CD8-positive, alpha-beta memory T cell (primary cell): ENCODE measurements at places on chromosomes 3 and 15.

GRCh38 chr15:96108405-96108804 is 222.1 kb upstream of the NR2F2 start:
- no peak for DNase-seq

DNA sequence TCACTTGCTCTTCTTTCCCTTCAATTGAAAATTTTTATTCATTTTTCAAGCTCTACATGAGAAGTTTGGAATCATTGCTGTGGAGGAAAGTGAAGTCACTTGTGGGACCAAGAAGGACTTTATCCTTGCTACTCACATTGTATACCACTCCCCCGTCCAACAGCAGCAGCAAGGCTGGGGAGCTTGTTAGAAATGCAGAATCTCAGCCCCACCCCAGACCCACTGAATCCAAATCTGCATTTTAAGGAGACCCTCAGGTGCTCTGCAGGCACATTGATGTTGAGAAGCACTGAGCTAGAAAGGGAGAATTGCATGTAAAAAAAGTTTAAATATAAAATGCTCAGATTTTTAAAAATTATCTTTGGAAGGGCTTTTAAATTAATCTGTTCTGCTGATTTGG is 202.3 kb upstream of the MRPL3 start:
- no peak for DNase-seq

- DNase-seq, result no peak
These were observed 140.2 kb upstream of the SPRED1 start for GRCh38 chr15:38112406-38112805.

DNA sequence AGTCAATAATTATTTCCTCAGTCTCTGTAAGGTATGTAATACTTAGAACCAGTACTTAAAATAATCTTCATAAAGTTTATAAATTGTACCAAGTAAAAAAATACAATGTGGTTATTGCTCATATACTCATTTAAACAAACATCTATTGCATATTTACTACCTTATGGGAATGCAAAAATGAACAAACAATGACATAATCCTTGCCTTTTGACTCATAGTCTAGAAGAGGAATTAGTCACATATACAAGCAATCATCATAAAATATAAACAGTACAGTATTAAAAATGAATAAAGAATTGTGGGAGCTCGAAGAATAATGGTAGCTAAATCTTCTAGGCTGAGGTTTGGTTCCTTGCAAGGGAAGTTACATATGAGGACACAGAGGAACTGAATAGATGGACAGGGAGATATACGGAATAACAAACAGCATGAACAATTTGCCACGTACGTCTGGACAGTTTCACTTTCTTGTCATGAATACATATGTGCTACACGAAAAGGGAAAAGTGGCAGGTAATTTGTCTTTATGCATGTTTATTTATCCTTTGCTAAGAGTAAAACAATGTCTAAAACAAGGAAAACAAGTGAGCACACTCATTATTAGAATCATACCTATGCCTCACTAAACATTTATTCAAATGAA is 17.2 kb downstream of the IMPG2 start:
- no peak for DNase-seq

DNA sequence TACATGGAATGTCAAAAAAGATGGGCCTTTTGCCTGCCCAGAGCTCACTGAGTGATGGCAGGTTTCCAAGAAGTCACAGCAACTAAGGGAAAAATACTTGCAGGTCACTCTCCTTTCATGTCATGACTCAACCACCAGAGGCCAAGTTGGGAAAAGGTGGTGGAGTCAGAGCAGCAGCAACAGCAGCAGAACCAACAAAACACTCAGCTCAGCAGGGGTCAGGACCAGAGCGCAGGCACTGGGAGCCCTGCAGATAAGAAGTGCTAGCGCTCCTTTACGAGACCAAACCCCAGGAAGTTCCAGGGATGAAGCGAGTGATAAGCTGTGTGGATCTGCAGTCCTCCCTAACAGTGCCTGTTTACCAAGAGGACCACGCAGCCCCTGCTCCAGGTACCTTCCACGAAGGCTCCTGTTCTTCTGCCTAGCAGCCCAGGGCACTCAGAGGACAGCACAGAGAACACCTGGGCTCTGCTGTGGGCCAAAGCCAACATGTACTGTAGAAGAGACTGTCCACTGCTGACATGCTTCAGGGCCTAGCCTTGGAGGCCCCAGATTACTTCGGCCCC is 26.0 kb downstream of the POC1A start:
- no peak for DNase-seq

DNA sequence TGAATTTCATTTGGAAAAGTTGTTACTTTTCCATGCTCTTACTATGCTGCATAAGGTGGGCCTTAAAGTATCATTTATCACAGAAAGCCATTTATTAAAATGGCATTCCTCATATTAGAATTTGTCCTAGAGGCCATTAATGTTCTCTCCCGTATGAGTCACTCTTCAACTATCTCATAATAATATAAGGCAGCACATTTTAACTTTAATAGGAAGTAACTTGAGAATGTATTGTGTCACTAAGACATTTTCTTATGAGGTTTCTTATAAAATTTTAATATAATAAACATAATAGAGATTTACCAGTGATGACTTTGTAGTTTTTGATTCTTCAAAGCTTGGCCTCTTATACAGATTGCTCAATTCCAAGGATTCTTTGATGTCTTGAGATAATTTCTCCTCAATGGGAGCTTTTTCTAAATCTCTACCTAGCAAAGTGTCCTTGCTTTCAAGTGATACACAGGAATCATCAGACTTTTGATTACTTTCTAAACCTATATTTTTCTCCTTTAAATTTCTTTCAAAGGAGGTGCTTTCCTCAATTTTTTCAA is 74.7 kb downstream of the ZBBX start:
- DNase-seq, result no peak

GRCh38 chr15:66707310-66708082 is 5.5 kb downstream of the SMAD6 start:
- DNase-seq, result no peak

DNA sequence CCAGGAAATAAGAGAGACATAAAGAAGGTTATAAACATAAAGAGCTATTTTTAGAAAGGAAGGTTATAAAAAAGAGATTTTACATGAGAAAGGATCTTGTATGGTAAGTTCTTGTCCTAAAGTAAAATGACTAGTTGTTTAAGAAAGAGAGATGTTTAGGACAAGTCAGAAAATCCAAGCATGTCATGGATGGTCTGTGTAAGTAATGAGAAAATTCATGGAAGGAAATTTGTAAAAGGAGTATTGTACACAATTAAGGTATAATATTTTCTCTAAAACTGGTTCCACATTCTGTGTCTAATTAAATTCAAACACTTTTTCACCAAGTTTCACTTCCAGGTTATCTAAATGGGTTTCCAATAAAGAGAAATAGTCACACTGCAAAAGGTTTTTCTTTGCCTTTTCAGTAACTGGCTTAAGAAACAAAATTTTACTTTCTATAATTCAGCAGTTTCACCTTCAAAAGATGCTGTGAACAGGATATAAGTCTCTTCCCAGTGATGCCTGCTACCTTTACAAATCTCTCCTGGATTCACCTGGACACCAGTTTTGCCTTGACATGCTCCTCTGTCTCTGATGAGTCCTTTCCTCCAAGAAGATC is 455.7 kb downstream of the ZIC1 start:
- no peak for DNase-seq

- no peak for DNase-seq
These were observed 902.1 kb upstream of the SEMA6D start for GRCh38 chr15:46815240-46815639.

DNA sequence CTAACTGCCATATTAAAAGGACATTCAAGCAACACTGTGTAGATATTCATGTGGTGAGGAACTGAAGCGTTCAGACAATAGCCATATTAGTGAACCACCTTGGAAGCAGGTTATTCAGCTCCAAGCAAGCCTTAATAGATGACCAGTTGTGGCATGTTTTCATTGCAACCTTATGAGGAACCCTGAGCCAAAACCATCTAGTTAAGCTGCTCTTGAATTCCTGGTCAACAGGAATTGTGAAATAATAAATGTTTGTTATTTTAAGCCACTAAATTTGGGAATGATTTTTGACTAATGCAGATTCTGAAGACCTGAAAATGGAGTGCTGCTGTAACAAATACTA is 73.0 kb downstream of the SPRED1 start:
- DNase-seq, result no peak

- no peak for DNase-seq
These were observed 111.8 kb upstream of the DPH6 start for GRCh38 chr15:35657679-35658311.

DNA sequence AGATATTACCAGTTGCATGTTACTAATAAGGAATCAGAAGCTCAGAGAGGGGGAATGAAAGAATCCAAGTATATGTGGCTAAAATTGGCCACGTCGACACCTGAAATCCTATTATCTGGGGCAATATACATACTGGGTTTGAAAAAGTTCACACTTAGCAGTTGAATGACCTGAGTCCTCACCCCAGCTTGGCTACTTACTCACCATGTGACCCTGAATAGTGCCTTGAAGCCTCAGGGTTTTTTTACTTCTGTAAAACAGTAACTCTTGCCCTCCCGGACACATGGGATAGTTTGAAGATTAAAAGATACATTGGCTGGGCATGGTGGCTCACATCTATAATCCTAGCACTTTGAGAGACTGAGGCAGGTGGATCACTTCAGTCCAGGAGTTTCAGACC is 342.2 kb upstream of the TPRG1 start:
- no peak for DNase-seq

- DNase-seq, result no peak
These were observed 186.3 kb upstream of the ATP11B start for GRCh38 chr3:182606905-182607504.

GRCh38 chr15:67019069-67019468 is 46.3 kb upstream of the SMAD3 start:
- no peak for DNase-seq

GRCh38 chr15:83166218-83166617 is 41.4 kb downstream of the HDGFL3 start:
- DNase-seq, result no peak

- no peak for DNase-seq
These were observed 20.7 kb upstream of the HEG1 start for GRCh38 chr3:125076464-125076863.

GRCh38 chr3:107421170-107421792 is 44.0 kb downstream of the CCDC54 start:
- DNase-seq, result no peak

- DNase-seq, result no peak
These were observed 104.5 kb downstream of the IL20RB start for GRCh38 chr3:137062250-137062649.

DNA sequence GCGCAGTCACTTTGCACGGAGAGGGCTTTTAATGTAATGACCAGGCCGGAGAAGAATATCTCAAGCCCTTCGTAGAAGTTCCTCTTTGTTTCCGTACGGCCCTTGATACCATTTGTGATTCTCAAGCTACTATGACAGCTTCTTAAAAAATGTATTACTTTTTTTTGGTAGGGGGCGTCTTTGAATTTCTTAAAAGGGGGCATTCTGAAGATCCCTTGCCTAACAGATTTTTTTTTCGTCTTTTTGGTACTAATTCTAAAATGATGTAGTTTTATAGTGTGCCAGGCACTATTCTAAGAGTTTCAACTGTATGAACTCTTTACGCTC is 614.0 kb downstream of the MCTP2 start:
- DNase-seq, result no peak

- DNase-seq, result no peak
These were observed 8.3 kb downstream of the KPNA1 start for GRCh38 chr3:122506450-122506849.

DNA sequence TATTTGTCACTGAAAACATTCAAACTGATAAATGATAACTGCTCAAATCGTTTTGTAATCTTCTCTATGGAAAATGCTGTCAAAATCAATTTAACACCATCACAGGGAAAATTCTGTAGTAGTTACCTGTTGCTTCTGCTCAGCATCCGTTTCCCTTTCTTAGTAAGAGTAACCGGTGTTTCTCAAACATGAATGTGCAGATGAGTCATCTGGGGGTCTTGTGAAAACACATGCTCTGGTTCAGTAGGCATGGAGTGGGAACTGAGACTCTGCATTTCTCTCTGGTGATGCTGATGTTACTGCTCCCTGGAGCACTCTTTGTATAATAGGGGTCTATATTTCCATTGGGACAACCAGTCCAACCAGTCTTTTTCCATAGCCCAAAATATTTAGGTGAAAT is 145.1 kb downstream of the SEMA6D start:
- no peak for DNase-seq

- no peak for DNase-seq
These were observed 164.3 kb upstream of the VEPH1 start for GRCh38 chr3:157667493-157667892.

GRCh38 chr3:147299656-147300055 is 106.7 kb downstream of the ZIC4 start:
- DNase-seq, result no peak

GRCh38 chr3:12423918-12424630 is 60.2 kb upstream of the TSEN2 start:
- no peak for DNase-seq

GRCh38 chr3:152331018-152331541 is 62.4 kb downstream of the MBNL1 start:
- no peak for DNase-seq

DNA sequence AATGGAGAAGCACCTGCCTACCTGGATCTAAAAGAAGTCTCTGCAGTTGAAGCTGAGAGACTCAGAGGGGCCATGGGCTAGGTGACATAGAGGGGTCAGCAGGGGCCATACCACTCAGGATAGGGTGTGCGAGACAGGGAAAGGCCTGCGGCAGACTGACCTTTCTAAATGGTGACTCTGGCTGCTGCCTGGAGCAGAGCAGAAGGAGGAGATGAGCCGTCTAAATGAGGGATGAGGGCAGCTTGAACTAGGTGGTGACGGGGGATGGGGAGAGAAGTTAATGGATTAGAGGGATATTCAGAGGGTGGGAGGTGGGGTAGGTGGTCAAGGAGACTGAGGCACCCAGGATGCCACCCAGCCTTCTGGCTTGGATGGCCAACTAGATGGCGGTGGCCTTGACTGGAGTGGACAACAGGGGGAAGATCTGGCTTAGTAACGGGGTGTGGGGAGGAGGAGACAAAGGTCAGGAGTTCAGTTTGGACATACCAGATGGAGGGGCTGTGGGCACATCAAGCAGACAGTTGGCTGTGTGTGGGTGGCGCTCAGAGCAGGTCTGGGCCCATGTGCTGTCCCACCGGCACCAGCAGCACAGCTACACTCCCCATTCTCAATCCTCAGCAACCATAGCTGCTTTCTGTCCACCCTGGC is 3.2 kb upstream of the ITIH1 start:
- no peak for DNase-seq

DNA sequence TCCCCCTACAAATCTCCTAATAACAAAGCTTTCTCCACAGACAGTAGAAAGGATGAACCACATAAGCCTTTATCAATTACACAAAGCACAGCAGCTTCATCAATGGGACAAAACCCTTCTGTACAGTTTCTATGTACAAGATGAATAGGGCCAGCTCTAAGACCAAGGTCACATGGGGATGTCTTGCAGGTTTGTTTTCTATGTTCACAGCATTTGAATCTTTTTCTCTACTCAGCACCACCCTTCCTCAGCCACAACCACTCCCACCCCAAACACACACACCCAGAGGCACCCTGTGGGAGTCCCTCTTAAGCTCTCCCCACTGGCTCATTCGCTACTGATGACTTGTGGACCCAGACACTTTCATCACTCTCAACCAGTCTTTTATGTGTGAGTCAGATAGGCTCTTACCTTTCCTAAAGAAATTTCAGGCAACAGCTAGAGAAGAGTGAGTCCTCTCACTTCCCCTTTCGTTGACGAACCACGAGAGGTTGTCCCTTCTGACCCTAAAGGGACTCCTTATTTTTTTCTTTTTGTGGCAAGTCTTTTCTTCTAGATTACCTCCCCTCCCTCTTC is 57.9 kb downstream of the ARHGAP31 start:
- no peak for DNase-seq

GRCh38 chr3:24137958-24138875 is 193.1 kb downstream of the NR1D2 start:
- DNase-seq, result no peak

- no peak for DNase-seq
These were observed 85.7 kb upstream of the XCR1 start for GRCh38 chr3:46112984-46113383.
